ENCODE measurements at places on chromosomes 5 and 9. TPM values are rescaled to one million over a fixed set of nuclear protein-coding genes. Genes with fewer than 3 reads are reported as not detected.

Gene SHISAL2B
- not detected for total RNA-seq

DNA sequence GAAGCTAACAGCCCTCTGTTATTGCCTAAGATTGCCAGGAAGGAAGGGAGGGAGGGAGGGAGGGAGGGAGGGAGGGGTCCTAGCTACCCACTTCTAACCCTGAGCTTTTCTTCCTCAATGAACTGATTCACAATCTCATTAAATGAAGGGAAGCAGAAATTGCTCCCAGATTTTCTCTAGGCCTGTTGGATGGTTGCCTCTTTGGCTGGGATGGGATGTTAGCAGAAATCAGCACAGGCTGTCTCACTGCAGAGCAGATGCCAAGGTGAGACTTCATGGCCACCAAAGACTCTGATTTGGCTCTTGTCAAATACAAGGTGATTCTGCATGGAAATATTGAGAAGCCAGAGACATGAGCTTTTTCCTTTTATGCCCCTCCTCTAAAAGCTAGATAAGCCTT, 578.6 kb downstream of the ACTL7B start:
- no peak for DNase-seq

Gene HK3
- total RNA-seq: 0.43 TPM

- no peak for DNase-seq
Observed at GRCh38 chr5:22278164-22278563, 575.0 kb downstream of the CDH12 start.

DNA sequence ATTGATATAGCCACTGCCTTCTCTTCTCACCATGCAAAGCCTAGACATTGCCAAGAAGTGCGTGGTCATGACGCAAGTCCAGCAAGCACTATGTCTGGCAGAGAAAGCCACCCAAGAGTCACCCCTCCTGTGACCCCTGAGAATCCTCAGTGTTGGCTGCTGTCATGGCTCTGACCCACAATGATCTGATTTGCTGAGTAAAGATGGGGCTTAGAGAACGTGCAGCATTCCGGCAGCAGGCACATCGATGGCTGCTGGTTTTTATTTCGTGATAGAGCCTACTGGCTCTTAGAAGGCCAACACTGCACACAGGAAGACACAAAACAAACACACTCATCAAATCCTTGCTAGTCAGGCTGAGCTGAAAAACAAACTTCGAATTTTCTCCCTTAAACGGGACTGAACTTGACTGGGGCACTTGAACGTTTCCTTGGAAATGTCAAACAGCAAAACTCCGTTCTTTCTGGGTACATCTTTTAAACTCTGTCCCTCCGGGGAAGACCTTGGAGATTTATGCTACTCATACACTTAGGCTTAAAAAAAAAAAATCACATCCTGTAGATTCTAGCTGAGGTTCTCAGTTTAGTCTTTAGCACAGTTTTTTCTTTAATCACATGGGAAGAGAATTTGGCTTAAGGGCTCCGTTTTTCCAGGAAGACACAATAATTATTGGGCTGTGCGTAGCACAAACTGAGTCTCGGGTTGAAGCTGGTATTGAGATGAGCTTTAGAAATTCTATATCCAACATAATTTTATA, 88.2 kb upstream of the BASP1 start:
- DNase-seq: no peak

DNA sequence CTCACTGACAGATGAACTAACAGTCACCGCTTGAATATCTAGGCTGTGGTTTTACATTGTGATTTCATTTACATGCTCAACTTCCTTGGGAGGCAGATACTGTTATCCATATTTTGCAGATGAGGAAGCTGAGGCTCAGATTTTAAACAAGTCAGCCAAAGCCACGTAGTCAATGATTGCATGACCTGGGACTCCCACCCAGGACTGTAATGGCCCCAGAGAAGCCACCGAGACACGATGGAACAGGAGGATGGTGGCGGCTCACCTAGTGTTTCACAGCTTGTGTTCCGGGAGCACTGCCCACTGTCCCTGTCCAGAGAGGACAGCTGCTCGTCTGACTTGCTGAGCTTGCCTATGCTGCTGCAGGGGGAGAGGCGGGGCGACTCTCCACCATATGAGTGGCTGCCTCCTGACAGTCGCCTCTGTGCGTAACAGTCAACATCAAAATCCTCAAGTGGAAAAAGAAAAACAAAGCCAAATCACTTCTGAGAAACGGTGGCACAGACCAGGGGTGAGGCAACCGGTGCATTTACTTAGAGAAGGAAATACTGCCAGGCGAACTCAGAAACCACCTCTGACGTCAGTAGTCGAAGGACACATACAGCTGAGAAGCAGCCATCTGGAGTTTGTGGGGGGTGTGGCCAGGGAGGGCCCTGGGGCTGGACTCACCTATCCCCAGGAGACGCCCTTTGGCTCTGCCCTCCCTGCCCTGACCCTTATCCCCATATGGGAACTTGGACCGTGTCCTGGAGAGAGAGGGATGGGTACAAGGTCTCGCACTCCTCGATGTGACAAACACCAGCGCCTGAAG, 82.5 kb downstream of the PRRT1B start:
- DNase-seq: no peak

Gene SLC6A7
- total RNA-seq: not detected

GRCh38 chr5:50667653-50668595, 1.5 kb downstream of the PARP8 start:
- DNase-seq: peak; percentile 15

Gene KIF20A
- total RNA-seq: 82.9 TPM

- no peak for DNase-seq
Observed at GRCh38 chr9:4933177-4933576, 51.9 kb upstream of the JAK2 start.

- DNase-seq: no peak
Observed at GRCh38 chr9:68794898-68795297, 89.9 kb downstream of the PIP5K1B start.

Gene GIN1
- total RNA-seq: 5.0 TPM

DNA sequence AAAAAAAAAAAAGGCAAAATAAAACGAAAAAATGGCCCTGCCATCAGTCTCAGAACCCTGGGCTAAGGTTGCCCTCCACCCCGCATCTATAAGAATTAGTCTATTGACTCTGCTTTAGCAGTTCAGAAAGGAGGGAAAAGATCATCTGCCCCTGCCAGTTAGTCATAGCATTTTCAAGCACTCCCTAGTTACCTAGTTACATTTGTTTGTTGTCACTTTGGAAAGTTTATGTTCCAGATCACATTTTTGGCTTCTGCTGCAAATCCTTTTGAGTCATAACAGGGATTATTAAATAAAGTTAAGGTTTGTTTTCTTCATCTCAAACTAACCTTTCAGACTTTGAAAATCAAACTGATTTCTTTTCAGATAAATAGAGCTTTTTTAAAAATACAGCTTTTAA, 52.1 kb downstream of the AQP7 start:
- peak; percentile 40 for DNase-seq

GRCh38 chr5:164627021-164627420, 1121.6 kb downstream of the MAT2B start:
- no peak for DNase-seq

Gene SLC27A4
- total RNA-seq: 27.7 TPM

GRCh38 chr5:34923694-34924461, 5.5 kb upstream of the DNAJC21 start:
- peak; percentile 56 for DNase-seq

- DNase-seq: no peak
Observed at GRCh38 chr9:133090752-133091385, 29.1 kb downstream of the CEL start.

Gene SPINK13
- total RNA-seq: 0.58 TPM

Gene GARNL3
- 10.4 TPM for total RNA-seq

Gene FAM153A
- total RNA-seq: 0.12 TPM

DNA sequence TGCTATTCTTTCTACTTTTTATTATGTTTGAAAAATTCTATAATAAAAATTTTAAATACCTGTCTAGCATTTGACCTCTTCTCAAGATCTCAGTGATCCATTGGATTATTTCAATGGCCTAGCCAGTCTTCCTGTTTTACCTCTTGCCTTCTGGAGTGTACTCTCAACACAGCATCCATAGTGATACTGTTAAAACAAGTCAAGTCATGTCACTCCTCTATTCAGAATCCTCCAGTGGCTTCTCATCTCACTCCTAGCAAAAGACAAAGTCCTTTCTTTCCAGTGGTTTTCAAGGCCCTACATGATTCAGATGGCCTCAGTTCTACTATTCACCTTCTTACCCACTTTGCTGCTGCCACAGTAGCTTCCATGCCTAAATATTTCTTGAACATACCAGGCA, 1.8 kb downstream of the MARVELD2 start:
- DNase-seq: no peak

Gene SERF1A
- 9.6 TPM for total RNA-seq

GRCh38 chr5:159905496-159905895, 10.8 kb upstream of the ADRA1B start:
- DNase-seq: no peak

- DNase-seq: no peak
Observed at GRCh38 chr5:123490974-123491373, 21.0 kb upstream of the CSNK1G3 start.

DNA sequence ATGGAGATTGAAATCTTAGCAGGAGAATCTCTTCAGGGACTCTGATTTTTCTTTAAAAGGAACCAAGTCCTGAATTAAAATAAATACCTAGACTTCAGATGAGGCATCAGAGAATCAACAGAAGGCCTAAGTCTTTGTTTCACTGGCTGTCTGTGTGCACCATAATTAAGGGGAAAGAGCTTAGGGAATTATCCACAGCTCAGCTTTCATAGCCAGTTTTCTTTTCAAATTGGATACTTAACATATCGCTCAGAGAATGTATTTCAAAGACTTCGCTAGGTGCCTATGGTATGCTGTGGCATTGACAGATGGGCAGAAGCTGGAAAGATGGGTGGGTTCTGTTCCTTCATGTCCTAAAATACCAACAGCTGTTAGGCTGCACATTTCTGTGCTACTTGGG, 325.8 kb downstream of the TMEM38B start:
- DNase-seq: no peak

- no peak for DNase-seq
Observed at GRCh38 chr5:17079562-17079961, 137.9 kb upstream of the BASP1 start.

GRCh38 chr5:37435261-37435660, 56.1 kb downstream of the WDR70 start:
- DNase-seq: no peak

Gene NUTM2F
- not detected for total RNA-seq

DNA sequence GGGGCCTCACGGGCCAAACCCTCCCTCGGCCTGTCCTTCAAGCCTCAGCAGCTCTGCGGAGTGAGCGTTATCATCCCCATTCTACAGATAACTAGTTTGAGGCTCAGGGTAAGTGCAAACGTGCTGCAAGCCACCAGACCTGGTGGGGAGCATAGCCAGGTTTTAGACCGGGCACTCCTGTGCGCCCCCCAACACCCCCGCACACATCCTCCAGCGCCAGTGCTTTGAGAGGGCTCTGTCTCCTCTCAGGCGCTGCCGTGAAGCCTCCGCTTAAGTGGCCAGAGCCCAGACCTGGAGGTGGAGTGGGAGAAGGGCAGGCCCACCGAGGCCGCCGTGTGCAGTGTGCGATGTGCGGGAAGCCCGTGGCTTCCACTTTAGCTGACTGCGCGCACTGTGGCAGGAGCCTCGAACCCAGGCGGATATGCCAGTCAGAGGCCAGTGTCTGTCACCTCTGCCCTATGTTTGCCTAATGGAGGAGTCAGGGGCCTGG, 1.6 kb upstream of the MGAT1 start:
- no peak for DNase-seq

Gene TMC1
- total RNA-seq: not detected

Gene NME5
- 1.0 TPM for total RNA-seq

DNA sequence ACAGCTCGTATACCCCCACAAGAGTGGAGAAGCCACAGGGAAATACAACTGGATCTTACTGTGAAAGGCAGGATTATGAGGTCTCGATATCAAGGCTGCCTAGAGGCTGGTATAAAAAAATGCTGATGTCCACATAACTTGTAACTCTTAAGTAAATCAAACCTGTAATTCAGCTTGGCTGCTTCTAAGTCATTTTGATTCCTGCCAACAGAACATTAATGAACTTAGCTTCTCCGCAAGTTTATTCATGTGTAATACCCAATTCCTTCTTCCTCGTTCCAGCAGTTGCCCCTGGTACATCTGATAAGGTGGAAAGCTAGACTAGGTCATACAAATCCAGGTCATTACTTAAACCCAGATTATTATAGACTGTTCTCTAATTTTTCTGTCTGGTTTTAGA, 16.4 kb upstream of the SMIM15 start:
- no peak for DNase-seq

DNA sequence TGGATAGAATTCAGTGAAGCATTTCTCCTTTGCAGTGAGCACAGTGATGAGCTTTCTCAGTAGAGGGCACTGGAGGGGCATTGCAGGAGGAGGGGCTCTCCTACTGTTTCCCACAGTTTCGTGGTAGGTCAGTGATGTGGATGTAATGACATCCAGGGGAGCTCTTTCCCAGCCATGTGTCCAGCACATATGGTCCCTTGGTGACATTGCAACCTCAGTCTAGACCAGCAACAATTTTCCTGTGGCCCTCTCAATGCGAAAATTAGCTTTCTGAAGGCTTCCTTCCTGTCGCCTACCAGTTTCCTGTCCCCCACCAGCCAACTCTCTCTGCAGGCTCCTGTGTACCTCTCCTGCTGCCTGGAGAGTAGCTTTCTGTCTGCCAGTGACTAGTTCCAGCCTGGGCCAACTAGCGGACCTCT, 6.9 kb upstream of the PDCL start:
- DNase-seq: no peak

Gene OR1J2
- not detected for total RNA-seq

- DNase-seq: no peak
Observed at GRCh38 chr5:41334221-41334620, 120.9 kb upstream of the C6 start.
